Mesenteric fat pad (tissue), 1 donor: ENCODE measurements at places on chromosomes 2 and 18.

GRCh38 chr2:228675091-228675490 is 493.6 kb upstream of the SPHKAP start:
- DNase-seq, result no peak

DNA sequence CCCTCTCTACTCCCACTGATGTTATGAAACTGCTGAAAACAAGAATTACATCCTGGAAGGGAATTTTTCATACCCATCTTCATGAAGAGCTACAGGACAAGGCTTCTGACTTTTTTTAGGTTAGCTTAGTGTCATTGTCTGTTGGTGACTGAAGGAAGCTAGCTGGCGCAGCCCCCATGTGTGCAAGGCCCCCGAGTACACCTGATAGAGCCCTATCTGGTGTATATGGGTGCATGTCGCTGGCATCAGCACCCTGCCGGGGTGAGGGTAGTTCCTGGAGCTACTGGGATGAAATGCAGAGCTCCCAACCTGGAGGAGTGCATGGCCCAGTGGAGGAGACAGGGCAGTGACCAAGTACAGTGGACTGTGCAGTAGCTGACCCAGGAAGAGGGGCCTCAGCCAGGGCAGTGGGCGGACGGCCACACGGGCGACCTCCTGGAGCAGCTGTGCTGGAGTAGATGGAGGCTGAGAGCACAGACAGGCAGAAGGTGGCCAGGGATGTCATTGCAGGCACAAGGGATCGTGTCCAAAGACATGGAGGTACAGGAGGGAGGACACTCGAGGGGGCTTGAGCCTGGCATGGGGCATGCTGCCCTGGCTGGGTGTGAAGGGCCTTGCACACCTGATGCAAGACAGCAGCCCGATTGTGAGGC is 12.1 kb downstream of the IMPA2 start:
- DNase-seq, result no peak

GRCh38 chr2:42298996-42299754 is 61.8 kb downstream of the COX7A2L start:
- DNase-seq, result no peak

GRCh38 chr18:76657911-76658470 is 162.9 kb upstream of the ZNF516 start:
- DNase-seq, result no peak

DNA sequence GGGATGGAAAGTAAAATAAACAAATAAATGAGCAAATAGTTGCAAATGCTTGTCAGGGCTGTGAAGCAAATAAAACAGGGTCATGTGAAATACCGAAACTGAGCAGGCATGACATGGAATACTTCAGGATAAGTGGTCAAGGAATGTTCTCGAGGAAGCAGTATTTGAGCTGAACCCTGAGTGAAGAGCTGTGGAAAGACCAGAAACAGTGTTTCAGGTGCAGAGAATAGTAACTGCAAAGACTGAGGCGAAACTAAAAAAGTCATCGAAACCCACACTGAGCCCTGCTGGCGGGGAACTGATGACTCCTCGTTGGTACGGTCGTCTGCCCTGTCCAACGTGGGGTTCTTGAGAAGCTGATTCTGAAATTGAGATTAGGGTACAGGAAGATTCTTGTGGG is 27.2 kb upstream of the MYCN start:
- DNase-seq, result no peak

- no peak for DNase-seq
Measured at GRCh38 chr2:96533292-96534073, 3.1 kb upstream of the ARID5A start.

DNA sequence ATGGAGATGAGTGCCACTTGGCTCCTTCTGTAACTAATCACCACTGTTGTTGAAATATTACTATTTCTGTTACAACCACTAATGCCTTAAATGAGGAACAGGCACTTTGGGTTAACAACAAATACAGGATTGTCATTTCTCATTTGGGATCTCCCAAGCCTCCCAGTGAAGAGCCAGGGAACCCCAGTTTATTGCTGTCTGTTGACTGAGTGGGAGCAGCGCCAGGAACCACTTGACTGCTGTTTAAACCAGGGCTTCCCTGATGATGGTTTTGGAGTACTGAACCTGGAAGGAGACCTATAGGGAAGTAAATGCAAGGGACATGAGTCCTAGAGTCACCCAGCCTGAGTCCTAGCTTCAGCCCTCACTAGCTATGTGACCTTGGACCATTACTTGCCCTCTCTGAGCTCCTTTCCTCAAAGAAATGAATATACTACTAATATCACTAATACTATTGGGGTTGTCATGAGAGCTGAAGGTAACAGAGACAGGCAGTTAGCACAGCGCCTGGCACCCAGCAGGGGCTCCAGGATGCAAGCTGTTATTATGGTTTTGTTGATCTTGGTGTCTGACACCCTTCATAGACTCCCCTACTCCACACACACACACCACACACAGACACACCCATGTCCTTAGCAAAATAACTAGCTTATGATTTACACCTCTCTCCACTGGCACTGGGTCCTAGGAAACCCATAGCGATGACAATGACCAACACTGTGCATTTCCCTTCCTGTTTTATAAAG is 104.2 kb upstream of the FZD7 start:
- peak; percentile 14 for DNase-seq

- no peak for DNase-seq
Measured at GRCh38 chr2:218782528-218782844, 539 bp downstream of the CYP27A1 start.

DNA sequence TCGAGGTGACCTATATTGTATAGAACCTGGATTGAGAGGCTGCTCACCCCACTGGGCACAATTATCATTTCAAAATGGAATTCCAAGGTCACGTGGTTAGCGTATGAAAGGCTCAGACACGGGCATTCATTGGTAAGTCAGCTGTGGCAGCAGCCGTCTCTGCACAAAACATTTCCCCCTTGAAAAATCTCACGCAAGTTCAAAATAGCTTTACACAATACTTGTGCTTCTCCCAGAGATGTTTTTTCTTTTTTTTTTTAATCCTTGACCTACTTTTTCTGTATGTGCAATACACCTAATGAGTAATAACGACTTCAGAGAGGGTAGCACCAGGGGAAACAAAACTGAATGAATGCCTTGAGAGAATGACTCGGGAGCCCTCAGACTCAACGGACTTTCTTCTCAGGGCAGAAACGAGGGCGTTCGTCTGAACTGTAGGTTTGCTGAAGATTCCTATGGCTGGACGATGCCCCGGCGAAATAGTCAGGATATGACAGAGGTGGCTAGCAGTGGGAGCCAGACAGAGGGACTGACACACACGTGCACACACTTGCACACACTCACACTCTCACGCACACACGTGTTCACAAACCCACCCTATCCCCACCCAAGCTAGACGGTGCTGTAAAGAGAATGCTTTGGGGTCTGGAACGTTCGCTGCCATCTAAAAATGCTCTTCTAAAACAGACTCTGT is 77.8 kb downstream of the PDCL3 start:
- peak; percentile 51 for DNase-seq

DNA sequence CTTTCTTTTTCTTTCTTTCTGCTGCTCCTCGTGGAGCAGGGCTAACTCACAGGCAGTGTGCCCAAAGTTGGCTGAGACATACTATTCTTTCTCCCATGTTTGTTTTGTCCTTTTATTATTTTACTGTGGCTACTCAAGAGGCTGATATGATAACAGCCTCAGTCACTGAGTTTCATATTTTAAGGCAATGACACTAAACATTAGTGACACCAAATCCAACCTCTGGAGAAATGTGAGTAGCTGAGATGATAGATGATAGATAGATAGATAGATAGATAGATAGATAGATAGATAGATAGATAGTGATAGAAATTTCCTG is 45.8 kb upstream of the GLS start:
- DNase-seq, result no peak

GRCh38 chr2:11912980-11913379 is 166.5 kb downstream of the LPIN1 start:
- DNase-seq, result no peak

- DNase-seq, result peak; percentile 51
Measured at GRCh38 chr2:128416109-128416785, 97.6 kb upstream of the HS6ST1 start.

DNA sequence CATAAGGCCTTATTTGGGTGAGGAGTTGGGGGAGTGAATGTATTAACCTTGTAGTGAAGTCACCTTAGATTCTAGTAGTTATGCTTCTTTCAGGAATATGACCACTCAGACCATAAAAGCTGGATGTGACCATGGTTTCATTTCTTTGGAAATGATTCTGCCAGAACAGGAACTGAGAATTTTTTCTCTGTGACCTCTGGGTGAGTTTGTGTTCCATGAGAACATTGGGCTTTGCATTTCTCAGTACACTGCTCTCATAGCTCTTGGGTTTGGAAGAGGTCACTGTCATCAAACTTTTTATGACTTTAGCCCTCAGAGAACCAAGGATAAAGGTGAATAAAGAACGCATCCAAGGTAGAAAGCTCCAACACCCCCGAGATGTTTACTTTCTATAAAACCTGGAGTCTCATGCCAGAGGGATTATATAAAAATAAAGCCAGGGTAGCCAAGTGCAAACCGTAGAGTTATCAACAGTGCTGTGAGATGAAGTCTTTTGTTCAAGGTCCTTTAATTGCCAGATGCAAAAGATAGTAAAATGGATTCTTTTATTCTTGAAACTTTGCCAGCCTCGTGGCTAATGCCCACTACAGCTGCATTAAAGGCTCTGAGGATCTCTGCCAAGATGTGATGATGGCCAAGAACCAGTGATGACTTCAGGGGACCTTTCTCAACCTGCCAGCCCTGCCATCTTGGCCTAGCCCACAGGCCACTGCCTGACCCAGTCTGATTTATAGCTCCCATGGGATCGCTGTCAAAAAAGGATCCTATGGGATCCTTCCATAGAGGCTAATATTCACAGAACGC is 27.8 kb upstream of the MAT2A start:
- no peak for DNase-seq

DNA sequence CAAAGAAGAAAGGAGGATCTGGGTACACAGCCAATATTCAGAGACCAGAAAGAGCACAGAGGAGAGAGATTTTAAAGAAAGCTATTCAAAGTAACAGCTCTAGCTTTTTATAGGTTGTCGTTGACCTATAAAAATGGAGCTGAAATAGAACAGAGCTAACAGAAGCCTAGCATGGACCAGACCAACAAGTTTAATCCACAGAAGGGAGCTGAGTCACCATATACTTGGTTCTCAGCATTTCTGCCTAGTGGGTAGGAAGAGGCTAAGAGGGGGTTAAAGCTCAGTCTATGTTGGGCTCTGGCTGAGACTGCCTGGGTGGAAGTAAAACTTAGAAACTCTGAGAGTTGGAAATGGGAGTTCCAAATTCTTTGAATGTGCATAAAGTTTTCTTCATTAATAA is 678.0 kb upstream of the CDH2 start:
- DNase-seq, result no peak

DNA sequence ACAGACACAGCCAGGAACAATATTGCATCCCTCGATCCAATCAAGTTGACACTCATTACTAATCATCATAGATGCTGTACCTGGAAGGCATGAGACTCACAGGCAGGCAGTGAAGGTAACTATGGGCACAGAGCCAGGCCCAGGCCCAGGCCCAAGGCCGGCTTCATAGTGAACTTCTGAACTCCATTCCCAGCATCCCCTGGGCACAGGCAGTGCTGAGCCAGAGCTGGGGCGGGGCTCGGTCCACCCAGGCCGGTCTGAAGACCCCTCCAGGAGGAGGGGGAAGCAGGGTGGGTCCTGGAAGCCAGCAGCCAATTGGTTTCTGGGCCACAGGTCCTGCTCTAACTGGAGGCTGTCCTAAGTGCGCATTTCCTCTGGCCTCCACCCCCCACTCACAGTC is 37.6 kb downstream of the MLPH start:
- no peak for DNase-seq

DNA sequence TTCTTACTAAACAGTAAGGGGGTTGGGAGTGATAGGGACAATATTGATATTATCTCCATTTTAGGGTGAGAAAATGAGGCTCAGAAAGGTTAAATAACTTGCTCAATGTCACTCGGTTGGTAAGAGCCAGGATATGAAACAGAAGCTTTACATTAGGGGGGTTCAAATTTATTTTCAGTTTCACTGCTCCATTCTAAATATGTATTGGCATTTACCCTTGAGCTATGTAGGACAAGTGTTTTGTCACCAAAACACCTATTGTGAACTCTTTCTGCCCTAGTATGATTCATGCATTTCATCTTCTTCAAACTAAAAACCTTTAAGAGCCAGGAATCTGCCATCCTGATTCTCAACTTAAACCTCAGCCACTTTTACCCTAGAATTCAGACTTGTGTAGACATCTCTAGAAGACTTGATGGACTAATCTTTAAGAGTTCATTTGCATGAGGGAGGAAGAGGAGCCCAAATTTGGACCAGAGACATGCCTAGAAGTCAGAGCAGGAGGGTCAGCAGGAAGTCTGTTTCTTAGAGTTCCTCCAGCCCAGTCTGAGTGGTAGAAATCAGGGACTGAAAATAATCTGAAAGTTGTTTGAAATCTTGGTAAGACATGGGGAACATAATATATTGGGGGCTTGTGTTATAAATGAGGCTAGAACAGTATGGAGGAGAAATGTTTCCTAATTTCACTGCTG is 129.4 kb upstream of the ATP5MC3 start:
- DNase-seq, result no peak

DNA sequence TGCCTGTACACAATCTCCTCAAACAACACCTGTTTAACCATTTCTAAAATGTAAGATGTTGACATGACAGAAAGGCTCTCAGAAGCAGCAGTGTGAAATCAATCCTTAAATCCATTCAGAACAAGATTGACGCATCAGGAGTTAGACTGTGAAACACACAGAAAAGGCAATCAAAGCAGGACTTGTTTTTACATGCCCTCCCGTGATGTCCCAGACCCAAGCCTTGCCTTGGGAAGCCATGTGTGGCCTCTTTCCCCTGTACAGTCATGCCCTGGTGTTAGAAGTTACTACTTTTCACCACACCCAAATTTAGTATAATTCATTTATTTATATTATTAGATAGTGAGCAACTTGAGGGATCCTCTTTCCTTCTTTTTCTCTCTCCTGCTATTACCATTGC is 115.7 kb downstream of the NCKAP5 start:
- DNase-seq, result no peak

DNA sequence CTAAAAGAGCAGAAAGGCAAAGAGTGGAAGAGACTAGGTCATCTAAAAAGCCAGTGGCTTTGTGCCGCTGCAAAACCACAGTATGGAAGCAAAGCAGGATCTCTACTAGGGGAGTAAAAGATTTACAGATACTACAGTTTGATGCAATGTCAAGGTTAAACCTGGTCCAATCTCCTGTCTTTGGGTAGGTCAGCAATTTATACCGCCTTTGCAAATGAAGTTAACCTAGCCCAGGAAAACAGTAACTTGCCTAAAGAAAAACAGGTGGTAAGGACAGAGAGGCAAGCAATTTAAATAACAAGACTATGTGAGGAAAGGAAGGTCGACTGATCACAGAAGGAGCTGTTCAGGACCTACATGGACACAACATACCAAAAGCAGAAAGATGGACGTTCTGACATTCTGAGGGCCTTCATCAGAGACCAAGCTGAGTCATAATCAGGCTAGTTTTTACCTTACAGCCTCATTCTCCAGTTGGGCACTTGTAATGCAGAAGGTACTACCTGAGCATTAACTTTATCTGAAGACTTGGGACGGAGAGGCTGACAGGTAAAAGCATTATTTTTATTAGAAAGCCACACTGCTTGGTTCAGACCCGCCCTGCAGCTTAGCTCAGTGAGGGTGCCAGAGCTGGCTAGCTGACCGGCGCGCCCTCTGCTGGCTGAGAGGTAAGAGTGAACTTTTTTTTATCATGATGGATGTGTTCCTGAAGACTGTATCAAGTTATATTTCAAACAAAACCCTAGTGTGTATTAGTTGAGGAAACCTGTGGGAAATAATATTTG is 15.9 kb downstream of the CDKL4 start:
- no peak for DNase-seq
